Gastroesophageal sphincter (tissue), 4 donors: ENCODE measurements at places on chromosomes 4 and X. TPM values are rescaled to one million over a fixed set of nuclear protein-coding genes. Genes with fewer than 3 reads are reported as not detected.

Gene RPL36A
- 1,573 TPM for total RNA-seq

Gene HTATSF1
- total RNA-seq, result 69.9 TPM

Gene NAA15
- total RNA-seq, result 34.1 TPM

Gene RTL9
- under 0.01 TPM for total RNA-seq

Gene PLP1
- 51.5 TPM for total RNA-seq

Gene RAB40AL
- total RNA-seq, result 1.4 TPM

Gene SPANXA2
- total RNA-seq, result not detected

Gene CXCL5
- 1.3 TPM for total RNA-seq

Gene ABLIM2
- total RNA-seq, result 8.1 TPM

Gene CCKAR
- 2.1 TPM for total RNA-seq

Gene MSX1
- 2.2 TPM for total RNA-seq

Gene HSFX2
- not detected for total RNA-seq

Gene UBE2A
- 38.6 TPM for total RNA-seq

Gene NWD2
- 0.67 TPM for total RNA-seq

Gene ZCCHC12
- 0.31 TPM for total RNA-seq

Gene GPR173
- total RNA-seq, result 0.94 TPM

Gene TMPRSS11F
- 0.52 TPM for total RNA-seq

Gene GUCY1A1
- total RNA-seq, result 69.4 TPM

Gene PCDH10
- total RNA-seq, result 13.5 TPM

Gene ITIH6
- not detected for total RNA-seq

Gene MTNR1A
- not detected for total RNA-seq

Gene CLDN2
- not detected for total RNA-seq

Gene DCAF12L1
- total RNA-seq, result not detected

Gene PLS3
- 83.5 TPM for total RNA-seq

Gene TREX2
- total RNA-seq, result 1.6 TPM

Gene ADH1A
- total RNA-seq, result 0.54 TPM

Gene PAK3
- total RNA-seq, result 2.0 TPM

Gene PNMA6F
- not detected for total RNA-seq

Gene RHOXF2
- not detected for total RNA-seq

Gene RTL3
- 3.2 TPM for total RNA-seq

Gene CFAP299
- not detected for total RNA-seq

Gene TMEM271
- total RNA-seq, result 0.35 TPM

Gene HCCS
- 24.1 TPM for total RNA-seq

Gene DNAAF6
- total RNA-seq, result not detected

Gene SHROOM2
- 2.3 TPM for total RNA-seq

Gene DACH2
- not detected for total RNA-seq

Gene MAD2L1
- 1.4 TPM for total RNA-seq

Gene RPGR
- total RNA-seq, result 16.5 TPM

Gene CENPI
- 0.93 TPM for total RNA-seq

Gene MAOB
- total RNA-seq, result 73.0 TPM
